OCI-LY7 (cell line): ENCODE measurements at places on chromosomes 7 and 10. TPM values are rescaled to one million over a fixed set of nuclear protein-coding genes. Genes with fewer than 3 reads are reported as not detected.

GRCh38 chr7:100483090-100483721, 521 bp upstream of the NYAP1 start:
- peak; percentile 83 for DNase-seq

- DNase-seq: no peak
These were observed 82.9 kb upstream of the STRIP2 start for GRCh38 chr7:129351320-129351719.

DNA sequence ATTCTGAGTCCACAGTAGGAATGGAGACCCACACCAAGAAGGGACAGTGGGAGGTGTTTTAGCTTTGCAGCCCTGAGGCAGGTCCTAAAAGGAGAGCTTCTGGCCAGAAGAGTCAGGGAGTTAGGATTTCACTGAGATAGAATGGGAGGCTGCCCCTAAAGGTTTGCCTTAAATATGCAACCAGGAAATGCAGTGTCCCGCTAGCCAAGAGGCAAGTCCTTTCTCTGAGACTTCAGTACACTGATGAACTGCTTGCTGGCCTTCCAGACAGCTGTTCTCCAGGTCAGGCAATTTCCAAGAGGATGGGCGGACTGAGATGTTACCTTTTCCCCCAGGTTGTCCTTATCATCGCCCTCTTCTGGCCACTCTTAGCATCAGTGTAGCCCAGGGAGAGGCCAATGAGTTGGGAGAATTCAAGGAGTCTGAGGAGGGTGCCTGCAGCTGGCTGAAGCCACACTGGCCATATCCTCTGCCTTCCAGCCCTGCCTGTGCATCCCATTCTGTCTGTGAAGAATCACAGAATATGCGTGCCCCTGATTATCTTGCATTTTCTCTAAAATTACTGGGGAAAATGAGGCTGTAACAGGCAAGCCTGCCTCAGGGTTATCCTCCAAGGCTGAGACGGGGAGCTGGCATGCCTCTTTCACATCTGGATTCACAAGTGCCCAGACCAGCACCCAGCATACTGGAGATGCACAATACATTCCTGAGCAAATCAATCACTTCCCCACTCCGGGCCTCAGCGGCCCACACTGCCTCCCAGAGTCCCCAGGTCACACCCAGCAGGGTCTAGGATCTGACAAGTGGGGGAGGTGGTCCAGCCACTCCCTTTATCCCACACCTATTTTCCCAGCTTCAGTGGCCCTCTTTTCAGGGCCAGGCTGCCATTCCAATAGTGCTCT, 2.4 kb downstream of the TLL2 start:
- peak; percentile 58 for DNase-seq

Gene RSPH10B
- 0.29 and 0.94 TPM in 2 replicates for total RNA-seq

GRCh38 chr10:87608756-87609155, 50.9 kb upstream of the PAPSS2 start:
- no peak for DNase-seq

DNA sequence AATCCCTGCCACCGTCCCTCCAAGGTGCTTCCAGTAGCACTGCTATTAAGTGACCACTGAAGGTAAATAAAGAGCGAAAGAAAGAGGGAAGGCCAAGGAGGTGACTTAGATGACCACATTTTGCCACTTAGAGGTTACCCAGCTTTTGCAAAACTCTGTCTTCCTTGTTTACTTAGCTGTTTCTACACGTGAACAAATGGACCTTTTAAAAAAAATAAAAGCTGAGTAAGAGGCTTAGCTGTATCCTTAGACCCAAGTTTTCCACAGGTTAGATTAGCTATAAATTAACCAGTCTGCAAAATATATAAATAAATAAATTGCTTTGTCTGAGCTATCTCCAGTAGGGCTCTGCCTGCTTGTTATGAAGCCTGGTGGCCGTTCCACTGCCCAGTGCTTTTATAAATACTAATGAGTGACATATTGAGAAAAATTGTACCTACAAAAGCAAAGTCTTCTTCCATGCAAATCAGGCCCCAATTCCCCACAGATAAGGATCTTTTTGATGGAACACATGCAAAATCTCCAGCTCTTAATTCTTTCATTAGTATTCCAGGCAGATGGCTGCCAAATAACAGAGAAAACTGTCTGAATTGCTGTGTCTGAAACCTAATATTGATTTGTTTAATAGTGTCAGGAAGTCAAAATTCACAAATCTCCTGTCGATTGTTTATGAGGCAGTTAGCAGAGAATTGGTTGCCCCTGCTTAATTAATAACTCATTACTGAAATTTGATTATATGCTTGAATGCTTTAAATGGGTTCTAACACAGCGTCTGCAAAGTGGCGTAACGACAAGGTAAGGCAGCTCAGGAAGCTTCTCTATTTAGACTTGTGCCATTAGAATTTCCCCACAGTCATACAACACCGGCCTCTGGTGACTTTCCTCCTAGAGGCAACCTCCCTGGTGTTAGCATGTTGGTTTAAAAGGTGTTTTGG, 176.7 kb downstream of the EMX2 start:
- DNase-seq: no peak
